ENCODE measurements at places on chromosomes 13 and 19. TPM values are rescaled to one million over a fixed set of nuclear protein-coding genes. Genes with fewer than 3 reads are reported as not detected.

DNA sequence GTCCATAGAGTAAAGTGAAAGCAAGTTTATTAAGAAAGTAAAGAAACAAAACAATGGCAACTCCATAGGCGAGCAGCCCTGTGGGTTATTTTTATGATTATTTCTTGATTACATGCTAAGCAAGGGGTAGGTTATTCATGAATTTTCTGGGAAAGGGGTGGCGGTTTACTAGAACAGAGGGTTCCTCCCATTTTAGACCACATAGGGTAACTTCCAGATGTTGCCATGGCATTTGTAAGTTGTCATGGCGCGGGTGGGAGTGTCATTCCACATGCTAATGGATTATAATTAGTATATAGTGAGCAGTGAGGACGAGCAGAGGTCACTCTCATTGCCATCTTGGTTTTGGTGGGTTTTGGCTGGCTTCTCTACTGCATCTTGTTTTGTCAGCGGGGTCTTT, 8.4 kb upstream of the DCUN1D2 start:
- H3K36me3 ChIP-seq, result no peaks in the 10 kb centered on the region
- no peak for DNase-seq
- H3K4me3 ChIP-seq, result no peak overlapping the region
- H3K27ac ChIP-seq, result no peak overlapping the region
- no peaks in the 10 kb centered on the region for H3K27me3 ChIP-seq

LRP3 gene
- total RNA-seq, result 22.8 TPM

- no peaks in the 10 kb centered on the region for H3K36me3 ChIP-seq
- H3K4me1 ChIP-seq, result peaks cover 21% of the 10 kb centered on the region
- peak overlapping the region; percentile 23 for H3K27ac ChIP-seq
- H3K27me3 ChIP-seq, result no peaks in the 10 kb centered on the region
- DNase-seq, result no peak
These were observed 107.8 kb downstream of the FOXO1 start for GRCh38 chr13:40558656-40559055.

- H3K27me3 ChIP-seq, result peaks cover 6% of the 10 kb centered on the region
- no peak overlapping the region for H3K4me3 ChIP-seq
- DNase-seq, result no peak
- no peaks in the 10 kb centered on the region for H3K36me3 ChIP-seq
These were observed 29.2 kb upstream of the MPHOSPH8 start for GRCh38 chr13:19604306-19604705.

GRCh38 chr19:58355908-58356765, 2.8 kb upstream of the A1BG start:
- no peaks in the 10 kb centered on the region for H3K36me3 ChIP-seq
- peaks cover 15% of the 10 kb centered on the region for H3K4me1 ChIP-seq
- DNase-seq, result no peak
- H3K27me3 ChIP-seq, result no peaks in the 10 kb centered on the region
- H3K4me3 ChIP-seq, result peak overlapping the region; percentile 20
- H3K27ac ChIP-seq, result no peak overlapping the region

- no peaks in the 10 kb centered on the region for H3K27me3 ChIP-seq
- H3K36me3 ChIP-seq, result no peaks in the 10 kb centered on the region
- no peak for DNase-seq
- H3K4me1 ChIP-seq, result no peaks in the 10 kb centered on the region
These were observed 539.5 kb upstream of the SLC10A2 start for GRCh38 chr13:103605546-103606326.

NDUFA11 gene
- 68.7 TPM for total RNA-seq

ZNF229 gene
- total RNA-seq, result 23.7 TPM

GRCh38 chr19:49059053-49059452, 1.5 kb upstream of the CGB7 start:
- H3K27me3 ChIP-seq, result no peaks in the 10 kb centered on the region
- no peak for DNase-seq
- H3K4me3 ChIP-seq, result no peak overlapping the region
- H3K4me1 ChIP-seq, result no peaks in the 10 kb centered on the region

GRCh38 chr13:46484561-46484960, 68.4 kb upstream of the LRCH1 start:
- H3K4me3 ChIP-seq, result no peak overlapping the region
- H3K27ac ChIP-seq, result no peak overlapping the region
- no peaks in the 10 kb centered on the region for H3K27me3 ChIP-seq
- no peak for DNase-seq

- H3K27me3 ChIP-seq, result no peaks in the 10 kb centered on the region
- H3K27ac ChIP-seq, result no peak overlapping the region
- no peaks in the 10 kb centered on the region for H3K36me3 ChIP-seq
- peaks cover 11% of the 10 kb centered on the region for H3K4me1 ChIP-seq
- no peak for DNase-seq
These were observed 2.3 kb downstream of the CLPTM1 start for GRCh38 chr19:44957526-44957925.

SLC27A5 gene
- 3.8 TPM for total RNA-seq

- no peak overlapping the region for H3K4me3 ChIP-seq
- no peak overlapping the region for H3K27ac ChIP-seq
- no peaks in the 10 kb centered on the region for H3K27me3 ChIP-seq
These were observed 8.0 kb downstream of the DNASE2 start for GRCh38 chr19:12872941-12873890.

- DNase-seq, result no peak
- no peaks in the 10 kb centered on the region for H3K27me3 ChIP-seq
- H3K4me3 ChIP-seq, result no peak overlapping the region
These were observed 275.2 kb upstream of the PCDH9 start for GRCh38 chr13:67505376-67505775.

DNA sequence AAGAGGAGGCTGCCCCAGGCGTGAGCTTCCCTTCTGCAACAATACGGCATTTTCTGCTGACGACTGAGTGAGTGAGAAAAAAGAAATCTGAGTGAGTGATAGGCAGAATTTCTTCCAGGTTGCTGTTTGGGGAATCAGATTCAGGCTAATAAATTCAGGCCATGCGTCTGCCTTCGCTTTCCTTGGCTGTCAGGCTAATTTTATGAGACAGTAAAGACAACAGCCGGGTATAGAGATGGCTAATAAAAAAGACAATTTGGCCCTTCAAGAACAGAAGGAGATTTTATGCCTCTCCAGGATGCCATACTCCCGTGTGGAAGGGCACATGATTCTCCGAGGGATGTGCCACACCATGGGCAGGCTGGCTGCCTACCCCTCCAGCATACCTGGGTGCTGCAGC, 145.9 kb upstream of the UBL3 start:
- H3K36me3 ChIP-seq, result no peaks in the 10 kb centered on the region
- H3K4me1 ChIP-seq, result peaks cover 3% of the 10 kb centered on the region
- no peaks in the 10 kb centered on the region for H3K27me3 ChIP-seq
- DNase-seq, result no peak
- no peak overlapping the region for H3K4me3 ChIP-seq

All from uterus (tissue), 4 donors.